Kidney glomerular epithelial cell (primary cell): ENCODE measurements at places on chromosomes 6 and 20.

DNA sequence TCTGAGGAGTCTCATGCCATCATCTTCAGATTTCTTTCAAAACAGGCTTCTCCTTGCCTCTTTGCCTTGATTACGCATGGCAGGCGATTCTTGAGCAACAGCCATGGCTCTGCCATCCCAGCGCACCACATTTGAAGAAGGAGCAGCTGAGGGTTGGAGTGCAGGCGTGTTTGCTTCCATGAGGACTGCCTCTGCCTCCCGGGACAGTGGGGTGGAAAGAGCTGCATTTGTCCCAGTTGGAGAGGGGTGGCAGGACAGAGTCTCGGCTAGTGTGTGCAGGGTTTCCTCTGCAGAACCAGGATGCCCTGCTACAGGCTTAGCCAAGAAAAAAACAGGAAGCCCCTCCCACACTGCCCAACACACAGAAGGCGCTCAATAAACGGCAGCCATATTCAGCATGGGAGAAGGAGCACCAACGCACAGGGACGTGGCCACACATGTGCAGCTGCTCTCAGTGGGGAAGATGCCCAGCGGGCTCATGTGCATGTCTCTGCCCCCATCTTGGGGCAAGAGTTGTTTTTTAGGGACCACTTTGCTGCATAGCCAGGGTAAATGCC, 36.6 kb downstream of the IRF4 start:
- DNase-seq, result no peak

DNA sequence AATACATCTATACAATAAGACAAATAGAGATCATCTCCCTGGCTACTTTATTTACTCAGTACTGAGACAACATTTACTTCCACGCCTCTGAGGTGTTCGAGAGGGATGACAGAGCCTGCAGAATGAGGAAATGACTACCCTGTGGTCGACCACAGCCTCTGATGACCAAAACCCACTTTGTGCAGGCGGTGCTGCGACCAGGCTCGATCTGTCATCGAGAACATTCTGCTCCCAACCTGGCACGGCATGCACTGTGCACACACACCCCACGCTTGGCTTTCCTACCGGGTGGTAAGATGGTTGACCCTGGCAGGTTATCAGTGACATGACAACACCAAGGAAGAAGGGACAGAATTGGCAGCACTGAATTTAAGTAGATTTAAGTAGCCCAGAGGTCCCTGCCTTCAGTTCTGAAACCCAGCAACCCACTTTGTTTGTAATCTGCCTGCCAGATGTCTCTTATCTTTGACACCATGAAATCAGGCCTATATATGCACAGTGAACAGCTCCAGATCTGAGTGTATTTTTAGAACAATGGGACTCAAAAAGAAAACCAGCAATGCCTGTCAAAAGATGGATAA, 42.6 kb downstream of the TTI1 start:
- peak; percentile 74 for DNase-seq

DNA sequence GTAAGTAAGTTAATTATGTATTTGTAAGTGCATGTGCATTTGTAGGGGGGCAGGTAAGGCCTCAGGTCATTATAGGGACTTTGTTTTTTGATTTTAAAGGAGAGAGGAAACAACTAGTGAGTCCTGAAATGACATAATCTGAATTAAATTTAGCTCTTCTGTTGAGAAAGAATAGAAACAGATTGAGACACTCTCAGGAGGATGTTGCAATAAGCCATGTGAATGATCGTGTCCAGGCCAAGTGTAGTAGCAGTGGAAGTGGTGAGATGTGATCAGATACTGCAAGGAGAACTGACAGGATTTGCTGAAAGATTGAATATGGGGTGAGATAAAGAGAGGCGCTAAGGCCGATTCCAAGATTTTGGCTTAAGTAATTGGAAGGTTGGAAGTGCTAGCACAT, 2.6 kb upstream of the CENPW start:
- no peak for DNase-seq

DNA sequence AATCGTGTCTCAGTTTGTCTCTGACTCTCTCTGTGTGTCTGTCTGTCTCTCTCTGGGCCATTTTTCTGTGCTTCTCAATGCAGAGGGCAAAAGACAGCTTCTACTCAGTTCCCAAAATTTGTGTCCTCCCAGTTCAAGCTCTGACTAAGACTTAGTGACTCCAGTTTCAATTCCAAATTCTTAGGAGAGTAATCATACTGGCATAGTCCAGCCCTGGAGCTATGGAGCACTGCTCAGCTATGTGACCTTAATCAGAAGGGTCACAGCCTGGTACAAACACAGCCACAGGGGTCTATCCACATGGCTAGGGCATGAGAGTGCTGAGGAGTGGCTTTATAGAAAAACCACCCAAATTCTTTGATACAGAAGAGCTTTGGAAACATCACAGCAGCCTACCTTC, 91.9 kb downstream of the FOXF2 start:
- peak; percentile 80 for DNase-seq

GRCh38 chr6:130132286-130132701, 90.5 kb downstream of the SAMD3 start:
- no peak for DNase-seq

DNA sequence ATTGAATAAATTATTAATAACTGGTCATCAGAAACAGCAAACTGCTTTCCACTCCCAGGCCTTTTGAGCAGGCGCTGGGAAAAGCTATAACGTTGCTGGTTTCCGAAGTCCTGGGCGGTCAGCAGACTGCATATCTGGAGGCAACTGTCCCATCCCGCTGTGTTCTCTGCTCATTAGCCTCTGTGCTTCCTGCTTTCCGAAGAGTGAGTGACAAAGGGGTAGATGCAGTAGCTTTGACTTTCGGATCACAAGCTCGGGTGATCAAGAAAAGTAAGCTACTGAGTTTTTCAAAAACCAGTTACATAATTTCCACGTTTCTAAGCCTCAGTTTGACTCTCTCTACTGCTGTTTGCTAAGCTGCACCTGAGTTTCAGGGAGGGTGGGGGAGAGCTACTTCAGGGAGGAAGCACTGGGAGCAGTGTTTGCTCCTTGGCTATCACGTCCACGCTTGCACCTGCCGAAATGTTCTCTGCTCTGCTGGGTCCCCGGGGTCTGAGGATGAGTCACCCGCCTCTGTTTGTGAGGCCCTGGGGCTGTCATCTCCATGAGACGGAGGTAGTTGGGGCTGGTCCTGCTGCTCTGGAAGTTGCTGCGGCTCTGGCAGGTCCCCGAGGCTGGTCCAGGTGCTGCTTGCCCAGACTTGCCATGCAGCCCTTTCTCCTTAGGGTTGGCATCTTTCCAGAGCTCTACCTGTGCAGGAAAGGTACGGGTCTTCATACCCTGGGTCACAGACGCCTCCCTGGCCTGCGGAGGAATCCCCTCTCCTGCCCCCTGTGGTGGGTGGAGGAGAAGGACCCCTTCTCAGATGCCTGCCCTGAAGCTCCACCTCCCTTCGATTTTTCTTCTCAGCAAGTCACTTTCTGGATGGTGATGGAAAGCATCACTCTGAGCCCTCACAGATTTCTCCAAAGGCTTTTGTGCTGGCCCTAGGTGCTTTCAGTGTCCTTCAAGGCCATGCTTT, 220.0 kb downstream of the QKI start:
- no peak for DNase-seq
